ENCODE measurements at places on chromosomes 3 and 15.

DNA sequence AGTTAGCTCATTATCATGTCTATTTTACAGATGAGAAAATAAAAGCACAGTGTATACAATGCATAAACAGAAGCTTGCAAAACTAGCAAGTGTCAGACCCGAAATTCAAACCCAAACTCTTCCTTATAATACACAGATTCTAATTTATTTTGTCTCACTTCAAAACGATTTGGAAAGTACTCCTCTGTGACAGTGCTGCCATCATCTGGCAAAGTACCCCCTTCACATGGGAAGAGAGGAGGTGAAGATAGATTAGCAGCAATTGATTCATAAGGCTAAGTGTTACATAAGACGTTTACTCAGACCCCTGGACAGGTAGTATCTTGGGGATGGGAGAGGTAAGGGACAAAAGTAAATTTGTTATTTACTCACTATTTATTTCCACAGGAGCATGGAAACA is 744.0 kb upstream of the SGO1 start:
- no peaks in the 10 kb centered on the region for H3K36me3 ChIP-seq
- no peak for DNase-seq
- H3K4me1 ChIP-seq = no peaks in the 10 kb centered on the region
- no peak overlapping the region for H3K4me3 ChIP-seq
- H3K27me3 ChIP-seq = no peaks in the 10 kb centered on the region

- H3K4me1 ChIP-seq = no peaks in the 10 kb centered on the region
- H3K4me3 ChIP-seq = no peak overlapping the region
- no peaks in the 10 kb centered on the region for H3K27me3 ChIP-seq
- no peak for DNase-seq
Observed at GRCh38 chr3:190058521-190059241, 62.0 kb downstream of the P3H2 start.

GRCh38 chr3:45106874-45107273 is 39.3 kb downstream of the CDCP1 start:
- DNase-seq = no peak
- peaks cover 9% of the 10 kb centered on the region for H3K4me1 ChIP-seq
- H3K36me3 ChIP-seq = no peaks in the 10 kb centered on the region
- no peak overlapping the region for H3K4me3 ChIP-seq
- peaks cover 11% of the 10 kb centered on the region for H3K27me3 ChIP-seq
- H3K27ac ChIP-seq = no peak overlapping the region

- H3K27me3 ChIP-seq = peaks cover 38% of the 10 kb centered on the region
- no peak overlapping the region for H3K4me3 ChIP-seq
- no peak overlapping the region for H3K27ac ChIP-seq
- no peak for DNase-seq
Observed at GRCh38 chr3:156109989-156110388, 10.4 kb upstream of the KCNAB1 start.

All from stimulated activated naive B cell treated with anti-CD40 and anti-IgM and Interleukin-4, amounts not matched to agents 10 μg/mL and 1 μg/mL and 100 μg/mL, for 72 hours (primary cell).